ENCODE measurements at places on chromosomes 4 and X.
A peak's percentile ranks its signal among the peaks of the same experiment; 100 is the strongest.

GRCh38 chrX:8520791-8521190, 56.2 kb downstream of the VCX3B start:
- no peaks in the 10 kb centered on the region for H3K4me1 ChIP-seq
- no peaks in the 10 kb centered on the region for H3K27me3 ChIP-seq
- no peak overlapping the region for H3K4me3 ChIP-seq
- no peak overlapping the region for H3K27ac ChIP-seq
- no peak for DNase-seq

DNA sequence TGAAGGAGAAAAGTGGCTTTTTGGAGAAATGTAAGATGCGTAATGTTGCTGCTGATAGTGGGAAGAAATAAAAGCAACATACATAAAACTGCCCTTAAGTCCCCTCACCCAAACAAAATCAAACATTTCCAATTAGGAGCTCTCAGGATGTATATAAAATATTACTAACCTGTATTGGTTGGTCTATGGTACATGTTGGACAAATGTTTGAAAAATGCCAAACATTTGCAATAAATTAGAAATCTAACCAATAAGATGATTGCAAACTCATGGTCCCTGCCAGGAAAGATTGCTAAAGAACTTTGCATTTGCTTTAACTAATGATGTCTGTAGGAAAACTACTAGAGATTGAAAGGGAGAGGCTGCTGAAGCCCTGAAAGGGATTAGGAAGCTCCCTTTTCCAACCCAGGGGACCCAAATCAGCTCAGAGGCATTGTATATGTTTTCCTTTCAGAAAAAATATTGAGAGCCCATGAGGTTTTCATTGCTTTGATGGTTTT, 1.8 kb downstream of the SFRP2 start:
- H3K27ac ChIP-seq = peak overlapping the region; percentile 75
- H3K27me3 ChIP-seq = peaks cover 14% of the 10 kb centered on the region
- peak overlapping the region; percentile 30 for H3K4me3 ChIP-seq
- no peak for DNase-seq

- no peak overlapping the region for H3K27ac ChIP-seq
- no peaks in the 10 kb centered on the region for H3K36me3 ChIP-seq
- H3K4me1 ChIP-seq = no peaks in the 10 kb centered on the region
- no peak overlapping the region for H3K4me3 ChIP-seq
- DNase-seq = no peak
Observed at GRCh38 chr4:174422893-174423256, 99.4 kb downstream of the HPGD start.

GRCh38 chr4:88138561-88138960, 19.9 kb downstream of the ABCG2 start:
- H3K4me3 ChIP-seq = no peak overlapping the region
- H3K4me1 ChIP-seq = peaks cover 22% of the 10 kb centered on the region
- no peak overlapping the region for H3K27ac ChIP-seq
- no peak for DNase-seq
- no peaks in the 10 kb centered on the region for H3K36me3 ChIP-seq

DNA sequence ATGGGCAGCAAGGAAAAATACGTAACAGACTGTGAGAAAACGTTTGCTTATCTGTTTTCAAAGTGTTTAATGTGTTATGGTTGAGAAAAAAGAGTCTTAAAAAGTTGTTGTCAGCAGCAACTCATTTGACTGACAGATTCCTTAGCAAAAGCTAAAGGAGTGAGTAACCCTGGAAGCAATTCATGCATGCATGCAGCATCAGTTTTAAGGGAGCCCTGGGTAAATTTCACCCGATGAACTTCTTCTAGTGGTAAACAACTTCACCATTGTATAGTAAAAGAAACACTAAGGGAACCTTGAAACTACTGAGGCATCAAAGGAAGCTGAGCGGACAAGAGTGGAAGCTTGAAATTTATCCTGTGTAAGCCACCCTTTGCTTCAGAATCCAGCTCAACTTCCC, 583.2 kb upstream of the INTU start:
- no peak for DNase-seq
- no peaks in the 10 kb centered on the region for H3K27me3 ChIP-seq
- H3K4me1 ChIP-seq = no peaks in the 10 kb centered on the region
- H3K4me3 ChIP-seq = no peak overlapping the region
- no peaks in the 10 kb centered on the region for H3K36me3 ChIP-seq
- H3K27ac ChIP-seq = no peak overlapping the region

GRCh38 chr4:113756005-113756410, 5.5 kb downstream of the CAMK2D start:
- H3K36me3 ChIP-seq = peaks cover 16% of the 10 kb centered on the region
- H3K27me3 ChIP-seq = no peaks in the 10 kb centered on the region
- DNase-seq = no peak
- H3K4me1 ChIP-seq = peaks cover 48% of the 10 kb centered on the region
- no peak overlapping the region for H3K27ac ChIP-seq
- H3K4me3 ChIP-seq = no peak overlapping the region

DNA sequence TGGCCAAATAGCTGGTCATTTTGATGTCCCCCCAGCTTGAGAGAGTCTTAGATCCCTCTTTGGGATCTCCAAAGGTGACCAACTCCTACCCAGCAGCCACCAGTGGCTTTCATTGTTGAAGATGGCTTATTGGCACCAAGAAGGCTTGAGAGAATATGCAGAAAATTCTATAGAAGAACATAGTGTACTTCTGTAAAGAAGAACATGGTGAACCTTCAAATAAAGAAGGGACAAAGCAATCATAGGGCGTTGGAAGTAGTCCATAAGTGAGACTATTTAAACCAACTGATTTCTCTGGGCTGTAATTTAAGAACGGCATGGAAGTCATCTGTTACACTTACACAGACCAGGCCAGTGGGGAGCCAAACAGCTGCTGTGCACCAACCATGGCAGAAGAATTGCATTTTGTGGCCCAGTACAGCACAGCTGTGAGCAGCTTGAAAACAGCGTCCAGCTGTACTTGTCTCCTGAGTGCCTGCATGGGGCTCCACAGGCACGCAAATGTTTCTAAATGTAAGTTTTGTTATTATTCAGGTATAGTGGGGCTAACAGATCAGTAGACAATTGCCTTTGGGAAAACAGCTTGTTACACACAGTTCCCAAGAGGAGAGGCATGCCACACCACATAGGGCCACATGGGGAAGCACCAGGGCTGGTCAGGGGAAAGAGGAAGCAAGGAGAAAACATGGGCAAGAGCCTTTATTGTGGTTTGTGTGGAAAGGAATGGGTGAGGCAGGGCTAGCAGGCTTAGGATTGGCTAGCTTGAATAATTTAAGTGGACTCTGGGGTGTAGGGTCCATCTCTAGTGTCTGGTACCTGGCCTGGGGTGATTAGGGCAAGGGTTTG, 125.0 kb downstream of the ARHGAP6 start:
- no peaks in the 10 kb centered on the region for H3K27me3 ChIP-seq
- H3K27ac ChIP-seq = no peak overlapping the region
- H3K36me3 ChIP-seq = no peaks in the 10 kb centered on the region
- DNase-seq = no peak
- no peak overlapping the region for H3K4me3 ChIP-seq

- DNase-seq = no peak
- no peak overlapping the region for H3K4me3 ChIP-seq
- H3K27me3 ChIP-seq = no peaks in the 10 kb centered on the region
- H3K36me3 ChIP-seq = no peaks in the 10 kb centered on the region
- H3K27ac ChIP-seq = no peak overlapping the region
Observed at GRCh38 chr4:88106205-88106604, 52.2 kb downstream of the ABCG2 start.

DNA sequence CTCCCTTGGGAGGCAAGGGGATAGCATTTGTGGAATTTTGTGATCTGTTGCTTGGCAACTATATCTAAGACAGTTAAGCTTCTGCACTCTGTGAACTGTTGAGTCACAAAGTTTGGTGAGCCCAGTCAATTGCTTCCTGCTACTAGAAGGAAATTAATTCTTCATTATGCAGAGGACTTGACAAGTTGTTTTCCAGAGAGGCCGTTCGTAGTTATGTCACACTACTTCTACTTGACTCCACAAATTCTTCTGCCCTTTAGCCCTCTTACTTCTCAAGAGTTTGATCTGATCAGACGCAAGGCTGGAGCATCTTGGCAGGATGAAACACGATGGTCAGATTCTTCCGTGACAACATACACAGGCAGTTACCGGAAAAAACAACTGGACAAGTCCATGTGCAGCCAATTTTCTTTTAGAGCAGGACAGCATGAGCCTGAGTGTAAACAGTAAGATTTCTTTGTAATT, at the start of gene C4orf51:
C4orf51 (plus strand) TSS at position 156 of the 465 bp plus-strand sequence; CDS start at position 214, 58 bp downstream.
- H3K27ac ChIP-seq = peak within 1 kb of the TSS; percentile 49
- no peak for DNase-seq
- H3K4me1 ChIP-seq = no peaks in the 10 kb centered on the region
- H3K27me3 ChIP-seq = no peaks in the 10 kb centered on the region
- H3K36me3 ChIP-seq = no peaks in the 10 kb centered on the region

- peaks cover 34% of the 10 kb centered on the region for H3K36me3 ChIP-seq
- H3K4me1 ChIP-seq = no peaks in the 10 kb centered on the region
- no peaks in the 10 kb centered on the region for H3K27me3 ChIP-seq
- no peak overlapping the region for H3K4me3 ChIP-seq
- DNase-seq = no peak
- H3K27ac ChIP-seq = no peak overlapping the region
Observed at GRCh38 chr4:148052448-148052847, 320.6 kb downstream of the ARHGAP10 start.

- H3K27me3 ChIP-seq = no peaks in the 10 kb centered on the region
- DNase-seq = no peak
- H3K4me3 ChIP-seq = no peak overlapping the region
Observed at GRCh38 chrX:80511969-80512760, 91.9 kb downstream of the TENT5D start.

- H3K4me3 ChIP-seq = no peak overlapping the region
- no peak overlapping the region for H3K27ac ChIP-seq
- no peaks in the 10 kb centered on the region for H3K4me1 ChIP-seq
- no peak for DNase-seq
- H3K36me3 ChIP-seq = no peaks in the 10 kb centered on the region
- H3K27me3 ChIP-seq = no peaks in the 10 kb centered on the region
Observed at GRCh38 chrX:22674932-22675331, 324.8 kb upstream of the DDX53 start.

DNA sequence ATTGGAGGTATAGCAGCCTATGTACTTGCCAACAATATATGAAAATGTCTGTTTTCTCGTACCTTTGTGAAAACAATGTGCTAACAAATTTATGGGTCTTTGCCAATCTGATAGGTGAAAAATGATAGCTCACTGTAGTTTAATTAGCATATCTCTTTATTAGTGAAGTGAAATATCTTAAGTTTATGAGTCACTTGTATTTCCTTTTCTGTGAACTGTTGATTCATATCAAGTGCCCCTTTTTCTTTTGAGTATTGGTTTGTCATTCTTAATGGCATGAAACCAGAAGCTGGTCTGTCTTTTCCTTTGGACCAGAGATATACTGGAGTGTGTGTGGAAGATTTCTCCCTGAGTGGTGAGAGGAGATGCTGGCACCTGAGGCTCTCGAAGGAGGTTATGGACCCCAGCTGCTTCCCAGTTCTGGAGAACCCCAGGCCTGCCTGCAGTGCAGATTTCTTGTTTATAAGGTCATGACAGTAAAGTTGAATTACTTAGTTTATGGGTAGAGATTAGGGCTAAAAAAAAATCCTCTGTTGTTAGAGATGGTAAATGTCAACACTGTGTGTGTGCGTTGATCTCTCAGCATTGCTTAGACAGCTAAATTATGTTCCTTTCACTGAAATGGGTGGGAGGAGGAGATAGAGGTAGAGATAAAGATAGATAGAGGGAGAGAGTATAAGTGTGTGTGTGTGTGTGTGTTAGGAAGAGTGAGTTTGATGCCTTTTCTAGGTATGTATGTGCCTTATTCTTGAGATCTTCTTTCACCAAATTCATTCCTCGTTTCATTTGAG, 89.9 kb downstream of the REPS2 start:
- H3K27ac ChIP-seq = no peak overlapping the region
- no peaks in the 10 kb centered on the region for H3K4me1 ChIP-seq
- no peak for DNase-seq
- H3K27me3 ChIP-seq = no peaks in the 10 kb centered on the region
- H3K36me3 ChIP-seq = no peaks in the 10 kb centered on the region

- H3K4me3 ChIP-seq = no peak overlapping the region
- no peak for DNase-seq
- H3K27me3 ChIP-seq = no peaks in the 10 kb centered on the region
- H3K36me3 ChIP-seq = no peaks in the 10 kb centered on the region
- H3K4me1 ChIP-seq = no peaks in the 10 kb centered on the region
Observed at GRCh38 chrX:12013211-12013618, 125.1 kb upstream of the FRMPD4 start.

DNA sequence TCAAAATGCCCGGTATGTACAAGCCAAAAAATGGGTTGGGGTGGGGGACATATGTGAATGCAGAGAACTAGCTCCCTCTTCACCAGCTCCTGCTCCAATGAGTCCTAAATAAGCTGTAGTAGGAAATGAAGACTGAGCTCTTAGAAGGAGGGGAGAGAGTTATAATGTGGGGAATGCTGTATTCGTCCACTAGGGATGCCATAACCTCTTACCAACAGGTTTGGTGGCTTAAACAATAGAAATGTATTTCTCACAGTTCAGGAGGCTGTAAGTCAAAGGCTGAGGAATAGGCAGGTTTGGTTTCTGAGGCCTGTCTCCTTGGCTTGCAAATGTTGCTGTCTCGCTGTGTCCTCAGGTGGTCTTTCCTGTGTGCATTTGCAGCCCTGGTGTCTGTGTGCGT, 4.4 kb upstream of the INPP4B start:
- no peak for DNase-seq
- peaks cover 5% of the 10 kb centered on the region for H3K4me1 ChIP-seq
- H3K27ac ChIP-seq = no peak overlapping the region
- H3K4me3 ChIP-seq = no peak overlapping the region
- H3K27me3 ChIP-seq = no peaks in the 10 kb centered on the region

DNA sequence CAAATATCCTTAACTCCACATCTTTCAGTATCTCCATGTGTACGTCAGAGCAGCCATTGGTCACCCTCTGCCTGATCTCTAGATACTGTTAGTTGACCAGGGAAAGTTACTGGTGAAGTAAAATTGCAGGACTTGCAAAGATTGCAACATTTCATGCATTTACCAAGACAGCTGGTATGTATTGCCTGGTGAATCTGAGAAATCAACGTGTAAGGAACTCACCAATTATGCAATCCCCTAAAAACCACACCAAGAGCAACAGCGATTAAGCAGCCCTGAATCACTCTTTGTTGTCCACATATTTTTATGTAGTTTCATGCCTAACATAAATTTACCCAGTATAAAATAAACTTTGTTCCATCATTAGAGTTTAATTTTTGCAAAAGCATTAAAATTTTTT, 271.2 kb downstream of the NLGN4X start:
- H3K36me3 ChIP-seq = no peaks in the 10 kb centered on the region
- DNase-seq = no peak
- H3K4me1 ChIP-seq = no peaks in the 10 kb centered on the region
- H3K4me3 ChIP-seq = no peak overlapping the region

- H3K4me1 ChIP-seq = no peaks in the 10 kb centered on the region
- no peak overlapping the region for H3K4me3 ChIP-seq
- DNase-seq = no peak
- no peaks in the 10 kb centered on the region for H3K27me3 ChIP-seq
- no peaks in the 10 kb centered on the region for H3K36me3 ChIP-seq
- H3K27ac ChIP-seq = no peak overlapping the region
Observed at GRCh38 chr4:42610941-42611340, 46.0 kb downstream of the ATP8A1 start.
